ENCODE measurements at places on chromosomes 13 and 19.
A peak's percentile ranks its signal among the peaks of the same experiment; 100 is the strongest.

GRCh38 chr19:47107202-47107952 lies 6.2 kb downstream of the ZC3H4 start:
- DNase-seq = no peak

DNA sequence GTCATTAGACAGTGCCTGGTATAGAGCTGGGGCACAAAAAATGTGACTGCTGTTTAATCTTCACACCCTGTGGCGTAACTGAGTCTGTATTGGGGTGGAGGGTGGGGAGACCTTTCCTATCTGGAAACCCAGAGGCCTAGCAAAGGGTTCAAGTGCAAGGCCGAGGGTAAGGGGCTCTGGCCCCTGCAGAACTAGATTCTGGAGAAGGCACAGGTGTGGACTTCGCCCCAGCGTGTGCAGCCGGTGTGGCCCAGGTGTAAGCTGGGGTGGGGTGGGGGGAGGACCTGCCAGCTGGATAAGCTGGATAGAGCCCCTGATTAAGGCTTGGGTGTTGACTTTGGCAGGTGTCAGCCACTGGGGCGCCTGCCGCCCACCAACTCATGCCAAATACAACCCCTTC lies 1.3 kb downstream of the RAB3D start:
- no peak for DNase-seq

GRCh38 chr19:41864374-41864773 lies 4.3 kb downstream of the RPS19 start:
- no peak for DNase-seq

DNA sequence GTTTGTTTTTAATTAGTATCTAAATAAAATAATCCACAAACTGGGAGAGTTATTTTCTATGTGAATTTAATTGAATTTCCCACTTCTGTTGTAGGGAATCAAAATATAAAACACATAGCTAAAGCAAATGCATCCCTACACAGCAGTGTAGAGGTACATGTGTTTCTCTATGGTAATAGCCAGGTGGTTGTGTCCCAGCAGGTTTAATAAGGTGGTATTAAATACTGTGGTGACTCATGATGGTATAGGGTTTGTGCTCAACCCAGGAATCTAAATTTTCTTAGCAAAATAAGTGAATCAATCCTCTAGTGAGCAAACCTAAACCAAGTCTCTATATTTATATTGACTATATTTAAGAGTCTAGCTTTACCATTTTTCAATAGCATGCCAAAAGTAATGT lies 30.0 kb downstream of the PCDH9 start:
- DNase-seq = no peak

GRCh38 chr19:8915997-8916396 lies 83.8 kb downstream of the MBD3L1 start:
- DNase-seq = no peak

DNA sequence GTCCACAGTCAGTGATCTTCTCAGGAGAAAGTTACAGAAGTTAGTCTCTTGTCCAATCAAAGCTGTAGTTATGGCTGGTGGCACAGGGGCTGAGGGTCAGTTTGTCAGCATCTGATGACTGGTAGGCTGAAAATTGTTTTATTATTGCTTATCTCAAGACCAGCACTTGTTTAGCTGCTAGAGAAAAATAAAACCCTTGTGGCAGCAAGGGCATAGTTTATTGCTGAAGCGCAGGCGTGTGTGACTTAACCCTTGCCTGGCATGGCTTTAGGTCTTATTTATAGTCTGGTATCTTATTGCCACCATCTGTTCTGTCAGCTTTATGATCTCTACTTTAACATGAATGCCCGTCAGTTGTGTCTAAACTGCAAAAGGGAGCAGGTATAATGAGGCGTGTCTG lies 154.7 kb downstream of the USP12 start:
- no peak for DNase-seq

DNA sequence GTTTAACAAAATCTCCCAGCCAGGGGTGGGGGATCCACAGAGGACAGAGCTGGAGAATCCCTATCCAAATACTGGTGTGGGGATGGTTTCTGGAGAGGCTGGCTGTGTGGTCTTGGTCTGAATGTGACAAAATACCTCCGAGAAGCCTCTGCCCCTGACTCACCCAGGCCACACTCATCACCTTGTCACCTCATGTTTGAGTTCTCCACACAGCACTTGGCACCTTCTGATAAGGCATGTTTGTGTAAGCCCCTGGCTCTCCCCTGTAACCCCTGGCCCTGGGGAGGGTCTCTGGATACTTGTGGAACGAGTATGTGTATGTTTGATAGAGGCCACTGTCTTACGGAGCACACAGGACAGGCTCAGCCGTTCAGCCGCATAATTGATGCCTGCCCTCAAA lies 14.7 kb downstream of the TECR start:
- DNase-seq = no peak

- no peak for DNase-seq
These were observed 5.6 kb downstream of the KLF16 start for GRCh38 chr19:1857648-1858326.

- DNase-seq = peak; percentile 88
These were observed 1.7 kb upstream of the ELANE start for GRCh38 chr19:850221-850978.

GRCh38 chr19:29806098-29806866 lies 5.5 kb upstream of the CCNE1 start:
- DNase-seq = peak; percentile 94

GRCh38 chr13:30829145-30829832 lies 76.8 kb upstream of the MEDAG start:
- no peak for DNase-seq

DNA sequence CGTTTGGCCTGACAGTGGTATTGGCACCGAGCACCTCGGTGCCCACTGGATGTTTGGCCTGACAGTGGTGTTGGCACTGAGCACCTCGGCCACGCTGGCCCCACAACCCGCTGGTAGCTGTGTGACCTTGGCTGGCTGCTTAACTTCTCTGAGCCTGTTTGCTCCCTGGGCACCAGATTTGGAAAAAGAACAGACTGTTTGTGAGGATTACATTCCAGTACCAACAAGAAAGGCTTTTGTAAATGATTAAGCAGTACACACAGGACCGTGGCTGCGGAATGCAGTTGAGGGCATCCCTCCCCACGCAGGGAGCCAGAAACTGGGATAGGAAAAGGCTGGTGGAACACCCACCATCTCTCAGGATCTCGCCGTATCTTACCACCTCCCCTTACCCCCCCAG lies 31.9 kb downstream of the SLC25A42 start:
- DNase-seq = no peak

DNA sequence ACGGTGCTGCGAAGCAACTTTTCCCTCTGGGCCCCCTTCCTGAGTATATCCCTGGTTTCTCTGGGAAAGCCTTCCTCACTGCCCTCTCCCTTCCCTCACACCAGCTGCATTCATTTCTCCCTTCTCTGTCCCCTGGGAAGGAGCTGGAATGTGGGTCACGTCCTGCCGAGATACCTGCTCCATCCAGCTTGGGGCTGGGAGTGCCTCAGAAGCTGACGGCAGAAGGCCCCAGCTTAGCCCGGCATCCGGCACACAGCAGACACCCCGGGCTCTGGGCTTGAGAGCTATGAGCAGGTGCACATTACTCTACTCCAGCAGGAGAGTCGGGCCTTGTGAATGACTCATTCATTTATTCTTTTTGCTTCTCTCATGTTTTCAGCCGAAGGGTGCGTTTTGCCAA lies 170.6 kb downstream of the TEX29 start:
- no peak for DNase-seq

All from right hindlimb (tissue), 1 donor.